ENCODE measurements at places on chromosomes 7 and 10.

GRCh38 chr7:90726623-90727022 lies 130.5 kb downstream of the CDK14 start:
- DNase-seq: no peak

- no peak for DNase-seq
Measured at GRCh38 chr10:88042160-88043100, 179.0 kb downstream of the PTEN start.

DNA sequence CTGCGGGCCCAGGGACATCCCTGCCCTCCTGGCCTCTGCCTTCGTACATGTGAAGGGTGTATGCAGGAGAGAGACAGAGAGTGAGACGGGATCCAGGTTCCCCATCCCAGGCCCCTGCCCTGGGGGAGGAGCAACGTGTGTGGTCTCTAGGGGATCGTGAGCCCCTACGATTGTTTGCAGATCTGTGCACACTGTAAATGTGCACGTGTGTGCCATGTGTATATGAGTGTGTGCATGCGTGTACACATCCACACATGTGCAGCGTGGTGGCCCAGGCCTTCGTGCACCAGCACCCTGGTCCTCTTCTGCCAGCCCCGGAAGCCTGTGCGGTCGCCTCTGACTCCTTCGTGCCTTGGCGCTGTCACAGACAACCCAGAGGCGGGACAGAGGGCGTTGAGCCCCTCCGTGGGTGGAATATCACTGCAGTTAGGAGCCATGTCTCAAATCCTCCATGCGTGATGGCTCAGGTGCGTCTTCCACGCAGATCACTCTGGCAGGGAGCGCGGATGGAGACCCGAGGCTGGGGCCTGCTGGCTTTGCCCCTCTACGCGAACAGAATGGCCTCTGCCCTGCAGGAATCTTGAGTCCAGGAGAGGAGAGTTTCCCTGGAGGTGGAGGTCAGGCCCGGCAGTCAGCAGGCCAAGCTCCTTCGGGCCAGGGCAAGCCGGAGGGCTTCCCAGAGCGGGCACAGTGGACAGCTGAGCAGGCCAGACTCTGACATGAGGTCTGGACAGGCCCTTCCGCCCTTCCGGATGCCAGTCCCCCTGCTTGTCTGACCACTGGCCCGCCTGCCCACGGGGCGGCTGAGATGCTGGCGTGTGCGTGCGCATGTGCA lies 97.5 kb downstream of the UNCX start:
- DNase-seq: no peak

- DNase-seq: no peak
Measured at GRCh38 chr10:110651044-110651958, 7.2 kb downstream of the RBM20 start.

DNA sequence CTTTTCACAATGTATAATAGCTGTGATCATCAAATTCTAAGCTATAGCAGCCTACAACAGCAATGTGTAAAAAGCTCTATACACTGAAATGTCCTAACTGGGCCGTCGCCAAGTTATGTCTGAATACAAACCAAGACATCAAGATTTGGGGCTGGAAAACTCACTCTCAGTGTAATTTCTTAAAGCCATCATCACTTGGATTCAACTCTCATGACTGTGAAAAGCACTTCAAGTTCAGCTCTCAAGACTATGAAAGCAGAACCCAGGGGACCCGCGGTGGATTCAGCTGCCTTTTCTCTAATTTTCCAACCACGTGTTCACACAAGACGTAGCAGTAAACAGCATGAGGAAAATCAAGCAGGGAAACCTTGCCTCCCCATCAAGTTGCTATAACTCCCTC lies 15.8 kb upstream of the ZNRF2 start:
- no peak for DNase-seq

- DNase-seq: no peak
Measured at GRCh38 chr10:23877791-23878320, 331.1 kb upstream of the KIAA1217 start.

- DNase-seq: no peak
Measured at GRCh38 chr10:101489355-101489754, 98.7 kb downstream of the POLL start.

- DNase-seq: no peak
Measured at GRCh38 chr10:119516381-119517234, 25.9 kb downstream of the RGS10 start.

DNA sequence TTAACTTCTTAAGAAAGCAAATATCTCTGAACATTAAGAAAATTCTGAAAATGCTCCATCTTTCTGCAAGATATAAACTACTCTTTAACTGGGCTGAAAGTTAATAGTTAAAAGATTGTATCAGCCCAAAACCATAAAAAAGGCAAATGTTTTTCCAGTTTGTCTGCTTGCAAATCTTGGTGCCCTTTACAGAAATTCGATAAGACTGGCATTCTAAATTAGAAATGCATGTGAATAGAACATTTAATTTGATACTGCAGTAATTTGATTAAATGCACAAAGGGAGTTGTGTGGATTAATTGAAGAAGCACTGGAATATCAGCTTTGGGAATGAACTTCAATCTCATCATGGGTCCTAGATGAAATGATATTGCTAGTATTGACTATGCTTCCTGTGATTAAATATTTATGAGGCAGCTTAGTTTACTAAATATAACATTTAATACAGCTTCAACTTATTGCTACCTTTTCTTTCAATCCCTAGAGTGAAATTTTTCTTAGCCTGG lies 78.4 kb downstream of the IQUB start:
- no peak for DNase-seq

GRCh38 chr7:56291-56913 lies 136.0 kb upstream of the FAM20C start:
- DNase-seq: no peak

DNA sequence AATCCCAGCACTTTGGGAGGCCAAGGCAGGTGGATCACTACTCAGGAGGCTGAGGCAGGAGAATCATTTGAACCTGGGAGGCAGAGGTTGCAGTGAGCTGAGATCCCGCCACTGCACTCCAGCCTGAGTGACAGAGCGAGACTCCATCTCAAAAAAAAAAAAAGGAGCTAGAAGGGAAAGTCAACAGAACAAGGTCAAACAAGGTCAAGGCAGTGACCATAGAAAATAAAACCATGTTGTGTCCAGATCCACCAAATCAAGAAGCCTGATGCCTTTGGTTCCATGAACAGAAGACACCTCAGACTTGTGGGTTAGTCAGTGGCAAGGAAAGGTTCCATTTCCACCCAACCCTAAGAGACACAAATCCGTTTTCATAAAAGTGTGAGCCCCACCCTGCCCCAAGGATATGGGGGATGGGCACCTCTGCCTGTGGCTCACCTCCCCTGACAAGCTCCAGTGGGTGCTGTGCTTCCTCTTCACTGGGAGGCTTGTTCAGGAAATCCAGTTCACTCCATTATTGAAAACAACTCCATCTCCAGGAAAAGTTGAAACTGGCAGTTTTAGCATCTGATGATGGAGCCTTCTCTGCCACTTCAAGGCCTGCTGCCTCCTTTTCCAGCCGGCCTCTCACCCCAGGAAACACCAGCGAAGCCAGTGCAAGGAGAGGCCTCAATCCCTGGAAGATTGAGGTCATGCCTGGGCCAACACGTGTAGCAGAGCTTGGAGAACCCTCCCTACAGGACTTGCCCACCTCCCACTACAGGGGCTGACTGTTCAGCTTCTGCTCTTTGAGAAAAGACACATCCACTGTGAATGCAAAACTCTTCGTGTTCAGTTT lies 152.9 kb downstream of the NRF1 start:
- no peak for DNase-seq

GRCh38 chr7:85019778-85020177 lies 167.1 kb downstream of the SEMA3D start:
- DNase-seq: no peak

GRCh38 chr7:158742065-158742821 lies 37.6 kb upstream of the NCAPG2 start:
- no peak for DNase-seq

DNA sequence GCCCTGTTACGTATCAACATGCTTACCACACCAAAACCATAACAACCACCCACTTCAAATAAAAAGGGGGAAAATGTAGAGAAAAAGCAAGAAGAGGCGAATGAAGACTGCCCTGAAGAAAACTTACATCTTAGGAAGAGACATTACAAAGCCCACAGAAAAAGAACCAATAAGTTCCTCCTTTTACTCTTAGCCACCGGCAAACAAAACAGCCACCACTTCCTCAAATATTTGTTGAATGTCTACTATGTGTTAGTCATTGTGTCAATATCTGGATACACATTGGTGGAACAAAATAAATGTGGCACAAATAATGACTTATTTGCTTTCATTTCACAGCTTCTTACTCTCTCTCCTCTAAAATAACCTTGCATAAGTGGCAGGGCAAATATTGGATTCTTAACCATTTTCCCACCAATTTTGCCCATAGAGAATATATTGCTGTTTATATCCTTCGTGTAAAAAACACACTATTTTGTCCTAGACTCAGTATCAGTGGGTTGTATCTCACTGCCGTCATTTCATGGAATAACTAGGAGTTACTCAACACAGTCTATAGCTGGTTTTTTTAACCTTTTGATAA lies 106.8 kb downstream of the ANK3 start:
- no peak for DNase-seq

DNA sequence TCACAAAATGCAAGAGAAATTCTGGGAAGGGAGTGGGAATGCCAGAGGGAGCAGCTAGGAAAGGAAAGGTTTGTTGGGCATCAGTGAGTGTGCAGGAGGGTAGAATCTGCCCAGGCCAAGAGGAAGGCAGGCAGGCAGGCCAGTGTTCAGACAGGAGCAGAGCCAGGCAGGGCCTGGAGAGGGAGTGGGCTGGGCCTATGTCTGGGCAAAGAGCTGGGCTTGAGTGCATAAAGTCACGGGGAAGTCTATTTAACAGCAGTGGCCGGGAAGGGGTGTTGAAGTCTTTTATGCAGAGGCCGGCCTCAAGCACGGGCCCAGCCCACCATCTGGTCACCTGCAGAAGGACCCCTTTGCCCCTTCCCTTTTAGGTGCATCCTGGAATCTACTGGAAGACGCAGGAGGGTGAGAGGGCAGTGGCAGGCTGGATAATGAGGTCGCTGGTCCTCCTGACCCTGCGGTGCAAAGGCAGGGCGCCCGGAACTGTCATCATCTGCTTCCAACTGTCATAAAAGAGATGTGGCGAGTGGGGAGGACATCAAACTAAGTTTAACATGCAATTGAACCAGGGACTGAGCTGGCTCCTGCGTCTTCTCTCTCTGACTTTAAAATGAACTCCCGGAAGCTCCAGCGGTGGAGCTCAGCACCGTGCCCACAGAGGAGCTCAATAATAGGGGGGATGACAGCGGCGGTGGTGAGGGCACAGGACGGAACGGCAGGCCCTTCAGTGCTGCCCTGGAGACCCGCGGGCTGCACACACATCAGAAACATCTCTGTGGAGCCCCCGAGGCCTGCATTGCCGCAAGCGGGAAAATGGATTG lies 29.5 kb downstream of the CARD11 start:
- DNase-seq: no peak

- DNase-seq: no peak
Measured at GRCh38 chr10:97427571-97428179, 1.7 kb downstream of the PGAM1 start.

DNA sequence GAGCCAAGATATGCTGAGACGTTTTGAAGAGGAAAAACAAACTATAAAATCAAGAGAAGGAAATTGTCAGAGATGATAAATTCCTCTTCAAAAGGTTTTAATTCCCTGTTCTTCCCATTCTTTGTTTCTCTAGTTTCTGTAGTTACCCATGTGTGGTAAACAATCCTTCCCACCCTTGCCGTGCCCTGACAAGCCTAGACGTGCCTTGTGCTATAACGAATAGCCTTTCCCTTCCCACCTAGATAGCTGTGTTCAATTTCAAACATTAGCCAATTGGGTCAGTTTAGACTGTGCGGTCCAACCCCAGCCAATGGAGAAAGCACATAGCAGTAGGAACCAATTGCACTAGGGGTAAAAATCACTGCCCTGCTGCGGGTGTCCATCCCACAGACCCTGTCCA lies 138.1 kb downstream of the RALA start:
- DNase-seq: no peak

- DNase-seq: no peak
Measured at GRCh38 chr7:70695795-70696083, 436.2 kb upstream of the GALNT17 start.

GRCh38 chr7:1679966-1680730 lies 10.1 kb downstream of the ELFN1 start:
- no peak for DNase-seq

DNA sequence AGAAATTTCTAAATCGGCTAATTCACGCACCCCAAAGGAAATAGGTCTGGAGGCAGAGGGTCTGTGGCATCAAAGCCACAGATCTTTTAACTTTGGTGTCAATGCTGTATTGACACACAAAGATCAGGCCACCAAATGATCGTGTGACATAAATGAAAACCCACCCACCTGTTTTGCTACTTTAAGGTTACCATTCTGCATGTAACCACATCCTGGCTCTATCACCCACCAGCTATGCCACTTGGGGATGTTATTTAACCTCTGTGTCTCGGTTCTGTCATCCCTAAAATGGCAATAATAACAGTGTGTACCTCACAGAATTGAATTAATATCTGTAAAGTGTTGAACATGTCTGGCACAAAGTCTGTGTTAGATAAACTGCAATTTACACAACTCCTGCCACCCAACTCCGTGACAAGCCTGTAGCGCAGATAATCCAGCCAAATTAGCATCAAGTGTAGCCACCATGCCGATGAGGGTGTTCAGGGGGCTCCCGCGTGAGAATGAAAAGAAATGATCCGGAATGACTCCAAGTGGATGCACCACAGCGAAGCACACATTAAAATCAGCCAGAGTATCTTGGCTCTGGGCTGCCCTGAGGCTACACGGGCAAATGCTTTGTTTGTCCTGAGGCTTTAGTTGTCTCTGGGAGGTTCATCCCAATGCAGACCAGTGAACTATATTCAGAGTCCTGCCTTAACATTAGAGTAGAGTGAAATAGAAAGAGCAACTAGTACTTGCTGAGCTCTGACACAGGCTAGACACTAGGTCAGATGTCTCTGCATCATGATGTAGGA lies 158.4 kb upstream of the NEBL start:
- DNase-seq: no peak

DNA sequence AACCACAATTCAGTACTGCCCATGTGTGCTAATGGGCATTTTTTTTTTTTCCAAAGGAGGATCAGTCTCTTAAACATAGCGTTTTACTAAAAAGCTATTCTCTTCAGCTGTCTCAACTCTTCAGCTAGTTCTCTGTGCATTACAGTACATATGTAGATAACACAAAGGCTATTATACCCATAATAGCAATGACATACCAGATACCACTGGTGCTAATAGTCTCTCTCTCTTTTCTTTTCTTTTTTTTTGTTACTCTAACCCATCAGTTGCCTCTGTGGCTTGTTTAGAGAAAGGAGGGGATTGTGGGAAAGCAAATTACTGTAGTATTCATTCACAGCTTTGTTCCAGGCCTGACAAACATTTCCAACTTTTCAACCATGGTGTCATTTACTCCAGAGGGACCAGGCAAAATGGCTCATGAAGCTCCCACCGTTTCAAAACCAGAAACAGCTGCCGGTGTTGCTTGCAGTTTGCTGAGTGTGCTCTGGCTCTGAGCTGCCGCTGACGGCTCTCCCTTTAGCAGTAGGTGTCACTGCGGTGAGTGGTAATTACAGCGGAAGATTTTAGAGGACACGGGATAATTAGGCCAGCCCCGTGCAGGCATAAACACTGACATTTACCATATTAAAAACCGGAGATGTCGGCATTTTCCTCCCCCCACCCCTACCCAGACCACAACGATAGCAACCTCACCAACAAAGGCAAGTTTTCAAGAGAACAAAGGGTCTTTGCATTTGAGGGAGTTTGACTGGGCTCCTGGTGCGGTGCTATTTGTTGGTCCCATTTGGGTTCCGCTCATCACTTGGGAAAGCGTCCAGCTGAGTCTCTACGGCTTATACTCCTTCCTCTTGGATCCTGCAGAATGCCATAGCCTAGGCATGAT lies 1005.5 kb downstream of the KCNMA1 start:
- DNase-seq: no peak

Measured in putamen (tissue), 1 donor.